ENCODE measurements at places on chromosomes 6 and 20.

DNA sequence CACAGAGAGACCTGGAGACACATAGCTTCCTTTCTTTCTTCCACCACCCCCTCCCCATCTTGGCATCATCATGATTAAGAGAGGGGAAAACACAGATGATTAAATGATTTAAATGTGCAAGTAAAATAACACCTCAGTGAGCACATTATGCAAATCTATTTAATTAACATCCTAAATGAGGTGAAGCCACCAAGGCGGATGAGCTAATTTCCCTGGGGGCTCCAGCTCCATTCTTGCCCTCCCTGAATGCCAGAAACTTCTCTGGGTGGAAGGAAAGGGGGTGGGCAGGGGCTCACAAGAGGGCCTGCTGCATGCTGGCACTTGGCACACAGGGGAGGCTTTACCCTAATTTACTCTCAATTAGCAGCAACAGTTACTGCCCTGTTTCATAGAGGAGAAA is 32.5 kb upstream of the TGM2 start:
- no peak for DNase-seq

DNA sequence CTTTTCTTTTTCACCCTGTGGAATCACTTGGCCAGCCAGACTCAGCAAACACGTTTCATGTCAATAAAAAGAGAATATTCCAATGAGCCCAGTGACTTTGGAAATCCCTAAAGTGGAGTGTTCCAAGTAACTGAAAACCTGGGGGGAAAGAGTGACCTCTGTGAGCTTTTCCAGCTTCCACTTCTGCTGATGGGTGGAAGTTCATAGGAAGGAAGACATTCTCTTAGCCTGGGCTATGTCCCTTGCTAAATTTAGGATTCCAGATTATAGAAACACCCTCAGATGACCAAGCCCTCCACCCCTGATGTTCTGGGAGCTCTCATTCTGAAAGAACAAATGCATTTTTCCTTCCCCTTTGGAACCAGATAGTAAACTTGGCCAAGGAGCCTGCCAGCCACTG is 44.8 kb upstream of the EDN1 start:
- no peak for DNase-seq

DNA sequence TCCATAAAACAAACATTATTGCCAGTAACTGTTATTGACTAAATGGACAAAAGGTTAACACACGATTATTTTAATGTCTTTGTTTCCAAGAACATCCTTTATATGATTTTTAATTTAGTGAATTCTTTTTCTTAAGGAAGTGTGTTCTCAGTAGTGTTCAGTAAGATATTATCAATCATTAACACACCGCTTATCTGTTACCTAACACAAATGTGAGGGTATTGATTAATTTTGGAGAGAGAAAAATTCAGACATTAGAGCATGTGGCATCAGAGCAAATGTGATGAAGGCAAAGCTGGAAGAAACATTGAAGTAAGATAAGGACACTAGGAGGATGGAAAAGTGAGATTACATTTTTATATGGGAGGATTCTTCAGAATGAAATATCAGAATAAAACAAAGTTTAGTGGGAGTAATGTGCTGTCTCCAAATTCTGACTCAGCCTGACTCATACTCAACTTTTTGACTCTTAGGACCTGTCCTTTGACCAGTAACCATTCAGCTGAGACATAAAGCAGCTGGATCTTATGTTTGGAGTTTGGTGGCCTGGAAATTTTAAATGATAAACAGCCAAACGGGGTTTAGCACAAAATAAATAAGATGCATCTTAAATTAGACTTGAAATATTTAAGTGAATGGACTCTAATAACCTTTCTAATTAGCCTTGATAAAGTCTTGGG is 348.6 kb downstream of the CD109 start:
- DNase-seq, result no peak

- peak; percentile 43 for DNase-seq
Measured at GRCh38 chr20:41340327-41341055, at the start of gene LPIN3. TSS of gene LPIN3 (plus strand) at chr20:41340821. CDS start at chr20:41345804, 4,983 bp downstream.

GRCh38 chr6:157710604-157711003 is 112.4 kb upstream of the SNX9 start:
- no peak for DNase-seq

DNA sequence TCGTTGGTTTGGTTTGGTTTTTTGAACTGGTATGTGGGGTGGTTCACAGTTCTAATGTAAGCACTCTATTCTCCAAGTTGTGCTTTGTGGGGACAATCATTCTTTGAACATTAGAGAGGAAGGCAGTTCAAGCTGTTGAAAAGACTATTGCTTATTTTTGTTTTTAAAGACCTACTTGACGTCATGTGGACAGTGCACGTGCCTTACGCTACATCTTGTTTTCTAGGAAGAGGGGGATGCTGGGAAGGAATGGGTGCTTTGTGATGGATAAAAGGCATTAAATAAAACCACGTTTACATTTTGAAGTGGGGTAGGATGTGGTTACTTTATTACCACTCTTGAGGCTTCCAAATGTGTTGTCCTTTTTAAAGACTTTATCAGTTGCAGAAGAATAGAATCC is 168.0 kb downstream of the ZMYND8 start:
- no peak for DNase-seq

DNA sequence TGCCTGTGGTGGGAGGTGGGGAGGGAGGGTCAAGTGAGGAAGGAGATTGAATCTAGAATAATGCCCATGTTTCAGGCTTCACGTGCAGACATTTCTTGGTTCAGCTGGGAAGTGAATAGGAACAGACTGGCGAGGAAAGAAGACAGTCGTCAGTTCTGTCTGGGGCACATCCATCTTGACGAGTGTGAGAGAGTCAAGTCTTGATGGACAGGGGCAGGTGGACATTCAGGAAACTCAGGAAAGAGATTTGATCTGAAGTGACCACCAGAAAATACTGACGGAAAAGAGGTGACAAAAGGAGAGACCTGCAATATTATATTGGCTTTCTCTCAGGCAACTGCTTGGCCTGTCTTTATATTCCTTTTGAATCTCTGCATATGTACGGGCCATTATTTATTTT is 68.6 kb downstream of the ESR1 start:
- no peak for DNase-seq

GRCh38 chr6:156710479-156710878 is 66.7 kb upstream of the ARID1B start:
- DNase-seq, result no peak

- no peak for DNase-seq
Measured at GRCh38 chr6:11067348-11067747, 23.2 kb upstream of the ELOVL2 start.

DNA sequence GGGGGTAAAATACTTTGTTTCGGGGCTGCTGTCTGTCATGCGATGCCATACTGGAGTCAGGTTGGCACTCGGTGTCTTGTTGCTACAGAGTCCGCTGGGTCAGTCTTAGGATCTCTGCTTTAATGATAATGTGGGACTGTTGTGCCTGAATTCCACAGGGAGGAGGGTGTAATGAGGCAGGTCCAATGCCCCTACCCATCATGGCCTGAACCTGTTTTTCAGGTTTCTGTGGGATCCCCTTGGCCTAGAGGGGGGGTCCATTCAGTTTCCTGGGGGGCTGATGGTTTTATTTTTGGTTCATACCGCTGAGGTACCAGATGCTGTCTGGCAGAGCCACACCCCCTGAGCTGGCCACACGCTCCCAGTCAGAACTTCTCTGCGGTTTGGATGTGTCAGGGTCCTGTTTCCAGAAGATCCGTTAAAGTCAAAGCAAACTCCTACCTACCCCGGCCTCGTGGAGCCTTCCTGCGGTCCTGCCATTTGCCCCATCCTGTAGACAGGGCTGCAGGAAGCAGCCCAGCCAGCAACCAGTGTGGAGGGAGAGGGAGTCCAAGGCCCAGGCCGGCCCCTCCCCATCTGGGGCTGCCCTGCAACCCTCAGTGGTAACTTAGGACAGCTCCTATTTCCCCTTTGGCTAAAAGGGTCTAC is 69.7 kb downstream of the TCP11 start:
- no peak for DNase-seq

GRCh38 chr6:142647449-142648035 is 297.4 kb downstream of the HIVEP2 start:
- no peak for DNase-seq

GRCh38 chr20:21183722-21184121 is 57.8 kb downstream of the KIZ start:
- DNase-seq, result no peak

DNA sequence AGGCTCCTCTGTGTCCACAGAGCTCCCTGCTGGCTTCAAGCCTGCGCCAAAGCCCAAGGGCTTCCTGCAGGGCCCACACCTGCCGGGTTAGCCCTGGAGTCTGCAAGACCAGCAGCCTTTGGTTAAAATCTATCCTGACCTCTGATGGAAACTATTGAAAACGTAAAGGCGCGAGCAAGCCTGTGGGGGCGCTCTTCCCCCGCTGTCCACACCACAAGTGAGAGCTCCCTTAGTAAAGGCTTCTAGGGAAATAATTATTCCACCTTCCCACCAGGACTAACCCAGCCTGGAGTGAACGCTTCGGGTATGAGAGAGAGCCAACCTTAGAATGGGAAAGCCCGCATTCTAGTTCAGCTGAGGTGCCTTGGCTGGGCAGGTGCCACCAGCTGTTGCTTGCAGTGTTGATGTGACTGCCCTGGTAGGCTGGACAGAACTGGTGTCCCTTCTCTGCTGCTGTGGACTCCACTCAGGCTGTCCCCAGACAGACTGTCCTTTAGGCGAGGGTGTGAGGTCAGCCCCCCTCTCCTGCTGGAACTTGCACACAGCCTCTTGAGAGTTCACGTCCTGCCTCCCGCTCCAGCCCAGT is 68.7 kb downstream of the SYTL3 start:
- DNase-seq, result no peak

DNA sequence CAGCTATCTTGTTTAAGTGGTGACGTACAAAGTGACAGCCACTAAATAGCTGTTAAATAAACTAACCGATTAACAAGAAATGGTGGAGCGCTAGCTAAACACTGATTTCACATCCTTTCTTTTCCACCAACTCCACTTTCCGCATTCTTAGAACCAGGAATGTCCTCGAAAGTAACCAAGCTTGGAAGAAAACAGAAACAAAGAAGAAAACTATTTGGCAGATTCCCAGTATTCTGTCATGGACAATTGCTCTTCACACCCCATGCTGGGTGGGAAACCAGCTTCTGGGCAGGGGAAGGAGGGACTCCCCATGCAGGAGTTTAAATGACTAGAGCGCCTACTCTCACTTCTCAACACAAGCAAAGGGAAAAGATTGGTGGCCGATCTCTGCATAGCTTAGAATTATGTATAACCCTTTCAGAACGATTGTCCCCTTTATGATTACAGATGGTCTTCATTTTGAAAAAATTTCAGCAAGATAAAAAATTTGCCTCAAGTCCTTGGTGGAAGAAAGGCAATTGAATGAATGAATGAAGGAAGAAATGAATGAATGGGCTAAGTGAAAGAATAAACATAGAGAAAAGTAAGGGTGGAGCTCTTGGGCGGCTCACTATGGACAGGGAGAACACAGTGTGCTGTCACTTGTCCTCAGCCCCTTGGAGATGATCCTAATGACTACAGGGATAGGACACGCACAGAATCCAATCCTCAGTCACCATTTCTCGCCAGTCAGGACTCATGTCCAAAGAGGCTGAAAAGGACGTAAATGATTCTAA is 148.7 kb upstream of the NEDD9 start:
- DNase-seq, result no peak

DNA sequence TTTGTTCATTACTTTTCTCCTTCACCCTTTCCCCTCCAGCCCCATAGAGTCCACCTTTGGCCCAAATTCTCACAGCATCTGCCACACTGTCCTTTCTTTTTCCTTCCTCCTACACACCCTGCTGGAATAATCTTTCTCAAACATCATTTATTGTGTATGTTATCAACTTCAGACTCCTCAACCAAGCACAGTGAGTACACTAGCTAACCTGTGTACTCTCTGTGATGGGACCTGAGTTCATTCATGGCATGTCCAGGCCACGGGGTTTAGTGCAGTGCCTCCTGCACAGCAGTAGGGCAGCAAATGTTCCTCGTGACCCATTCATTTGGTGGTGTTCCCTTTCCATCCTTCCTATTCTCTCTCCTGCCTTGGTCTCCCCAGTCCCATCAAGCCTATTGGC is 7.1 kb upstream of the ARMC12 start:
- DNase-seq, result no peak

GRCh38 chr6:72182337-72183246 is 296.2 kb downstream of the RIMS1 start:
- DNase-seq, result no peak

GRCh38 chr6:81309811-81310210 is 442.7 kb downstream of the TENT5A start:
- DNase-seq, result no peak

DNA sequence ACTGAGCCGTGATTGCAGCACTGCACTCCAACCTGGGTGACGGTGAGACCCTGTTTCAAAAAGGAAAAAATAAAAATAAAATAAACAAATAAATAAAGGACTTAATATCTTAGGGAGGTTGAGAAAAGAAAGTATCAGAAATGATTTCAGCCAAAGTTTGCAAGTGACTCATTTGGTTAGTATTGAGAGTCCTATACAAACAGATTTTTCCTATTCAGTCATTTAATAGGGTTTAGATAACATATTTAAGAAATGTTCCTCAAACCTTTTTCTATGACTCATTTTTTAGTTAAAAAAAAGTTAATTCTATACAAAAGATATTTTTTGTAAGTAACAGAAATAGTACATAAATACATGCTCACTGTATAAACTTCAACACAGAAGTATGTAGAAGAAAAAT is 235.1 kb downstream of the GJA1 start:
- no peak for DNase-seq

DNA sequence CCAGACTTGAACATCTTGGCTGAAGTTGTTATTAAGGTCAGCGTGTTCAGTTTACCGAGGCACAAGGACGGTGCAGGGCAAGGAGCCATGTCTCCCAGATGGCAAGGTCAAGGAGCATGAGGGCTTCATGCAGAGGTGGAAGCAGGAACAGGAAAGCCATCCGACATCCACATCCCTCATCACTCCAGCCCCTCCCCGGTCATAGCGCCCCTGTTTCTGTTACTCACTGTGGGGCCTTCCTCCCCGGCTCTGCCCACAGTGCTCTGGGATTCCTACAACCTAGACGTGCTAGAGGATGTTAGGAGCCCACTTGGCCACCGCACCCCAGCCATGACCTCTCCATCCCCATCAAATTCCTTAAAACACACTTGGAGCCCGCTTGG is 146.7 kb downstream of the TTLL2 start:
- DNase-seq, result no peak

DNA sequence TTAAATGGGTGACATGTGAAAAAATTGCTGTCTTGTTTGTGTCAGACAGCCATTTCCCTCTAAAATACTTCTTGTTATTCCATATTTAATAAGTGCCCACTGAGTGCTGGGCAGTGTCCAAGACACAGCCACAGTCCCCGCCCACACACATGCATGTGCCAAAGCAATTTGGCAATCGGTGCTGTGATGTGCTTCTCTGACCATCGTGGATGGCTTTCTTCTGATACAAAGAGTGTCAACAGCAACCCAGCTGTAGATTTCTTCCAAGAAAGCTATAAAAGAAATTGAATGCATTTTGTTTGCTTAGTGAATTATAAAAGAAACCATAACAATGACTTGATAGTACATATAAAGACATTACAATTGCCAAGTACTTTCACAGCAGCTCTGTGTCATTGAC is 140.5 kb upstream of the ATXN1 start:
- no peak for DNase-seq

GRCh38 chr6:3856576-3856975 is 7.4 kb downstream of the FAM50B start:
- DNase-seq, result no peak

Data from stimulated activated CD4-positive, alpha-beta T cell treated with anti-CD3 and anti-CD28 coated beads, Interleukin-15, amount 100 ng/mL, for 48 hours (primary cell).